ENCODE measurements at places on chromosomes 12 and 14. TPM values are rescaled to one million over a fixed set of nuclear protein-coding genes. Genes with fewer than 3 reads are reported as not detected.

DNA sequence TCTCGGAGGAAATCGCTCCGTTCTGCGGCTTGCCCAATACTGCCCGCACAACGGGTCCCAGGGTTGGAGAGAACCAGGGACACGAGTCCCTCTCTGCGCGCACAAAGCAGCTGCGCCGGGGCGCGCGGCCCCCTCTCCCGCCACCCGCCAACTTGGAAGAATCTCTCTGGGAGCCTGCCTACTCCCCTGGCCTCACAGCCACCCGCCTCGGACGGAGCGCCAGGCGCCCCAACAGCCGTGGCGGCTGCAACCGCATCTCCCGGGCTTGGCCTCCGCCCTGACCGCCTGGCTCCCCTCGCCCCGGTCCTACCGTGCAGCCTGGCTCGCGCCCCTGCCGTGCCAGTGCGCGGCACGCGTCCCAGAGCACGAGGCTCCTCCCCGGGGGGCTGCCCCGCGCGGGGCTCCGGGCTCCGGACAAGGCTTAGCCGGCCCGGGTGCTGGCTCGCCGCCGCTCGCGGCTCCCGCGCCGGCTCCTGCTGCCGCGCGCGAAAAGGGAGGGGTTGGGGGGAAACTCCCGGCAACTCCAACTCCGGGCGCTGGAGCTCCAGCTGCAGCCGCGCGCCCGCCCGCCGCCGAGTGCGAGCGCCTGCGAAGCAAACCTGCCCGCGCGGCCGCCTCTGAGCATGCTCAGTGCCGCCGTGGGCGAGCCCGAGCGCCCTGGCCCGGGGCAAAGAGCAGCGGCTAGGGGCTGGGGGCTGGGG, at the start of gene STXBP6:
STXBP6 (minus strand) TSS at position 580 of the 701 bp plus-strand sequence. CDS start 75,329 bp downstream, outside the sequence.
- DNase-seq, result no peak

- DNase-seq, result no peak
Measured at GRCh38 chr12:104752881-104753280, 205.2 kb downstream of the SLC41A2 start.

DNA sequence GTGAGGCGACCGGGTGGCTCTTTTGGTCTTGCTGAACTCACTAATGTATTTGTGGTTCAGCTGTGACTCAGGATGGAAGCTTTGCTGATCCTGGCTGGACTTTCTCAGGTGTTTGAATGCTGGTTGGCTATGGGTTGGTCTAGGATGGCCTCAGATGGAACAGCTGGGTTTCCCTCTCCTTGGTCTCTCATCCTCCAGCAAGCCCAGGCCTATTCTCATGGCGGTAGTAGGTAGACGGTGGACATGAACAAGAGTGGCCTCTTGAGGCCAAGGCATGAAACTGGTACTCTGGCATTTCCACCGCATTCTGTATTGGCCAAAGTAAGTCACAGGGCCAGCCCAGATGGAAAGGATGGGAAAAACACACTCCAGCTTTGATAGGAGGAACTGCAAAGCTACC, 11.8 kb upstream of the POLR3B start:
- DNase-seq, result no peak

GRCh38 chr12:78181544-78182162, 351.0 kb downstream of the NAV3 start:
- DNase-seq, result no peak

The ZNF891 gene
- polyA plus RNA-seq, result 1.3 TPM

DNA sequence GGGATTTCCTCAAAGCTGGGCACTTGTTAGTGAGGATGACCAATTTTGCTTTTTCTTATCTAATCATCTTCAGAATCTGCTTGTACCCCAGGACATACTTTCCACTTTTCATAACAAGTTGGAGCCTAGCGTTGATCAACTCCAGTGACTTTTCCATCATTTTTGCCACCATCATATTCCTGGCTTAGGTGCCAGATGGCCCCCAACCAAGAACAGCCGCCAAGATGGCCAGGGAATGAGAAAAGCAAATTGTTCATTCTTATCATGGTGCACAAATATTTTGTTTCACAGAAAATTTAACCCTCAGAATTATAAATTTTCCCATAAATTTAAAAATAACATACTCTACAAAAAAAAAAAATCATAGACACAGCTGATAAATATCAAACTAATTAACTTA, 37.5 kb downstream of the SLC2A13 start:
- no peak for DNase-seq

The SLC17A8 gene
- polyA plus RNA-seq, result 0.14 TPM

DNA sequence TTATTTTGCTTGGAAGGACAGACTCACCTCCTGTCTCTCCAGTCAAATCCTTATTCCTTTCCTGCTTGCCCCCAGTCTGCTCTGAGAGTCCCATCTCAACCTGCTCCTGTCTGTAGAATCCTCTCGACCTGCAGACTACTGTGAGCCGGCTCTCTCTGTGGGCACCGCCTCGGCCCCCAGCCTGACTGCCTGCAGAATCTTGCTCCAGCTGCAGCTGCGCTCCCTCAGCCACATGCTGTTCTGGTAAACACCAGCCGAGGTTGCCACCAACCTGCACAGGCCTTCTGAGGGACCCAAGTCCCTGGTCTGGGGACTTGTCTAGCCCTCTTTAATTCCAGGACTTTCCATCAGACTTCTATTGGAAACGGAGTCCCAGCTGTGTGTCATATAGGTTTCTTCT, 44.8 kb upstream of the PRMT8 start:
- no peak for DNase-seq

- DNase-seq, result no peak
Measured at GRCh38 chr12:55704824-55705718, 2.6 kb downstream of the ITGA7 start.

- no peak for DNase-seq
Measured at GRCh38 chr12:25995906-25996305, 37.4 kb downstream of the RASSF8 start.

DNA sequence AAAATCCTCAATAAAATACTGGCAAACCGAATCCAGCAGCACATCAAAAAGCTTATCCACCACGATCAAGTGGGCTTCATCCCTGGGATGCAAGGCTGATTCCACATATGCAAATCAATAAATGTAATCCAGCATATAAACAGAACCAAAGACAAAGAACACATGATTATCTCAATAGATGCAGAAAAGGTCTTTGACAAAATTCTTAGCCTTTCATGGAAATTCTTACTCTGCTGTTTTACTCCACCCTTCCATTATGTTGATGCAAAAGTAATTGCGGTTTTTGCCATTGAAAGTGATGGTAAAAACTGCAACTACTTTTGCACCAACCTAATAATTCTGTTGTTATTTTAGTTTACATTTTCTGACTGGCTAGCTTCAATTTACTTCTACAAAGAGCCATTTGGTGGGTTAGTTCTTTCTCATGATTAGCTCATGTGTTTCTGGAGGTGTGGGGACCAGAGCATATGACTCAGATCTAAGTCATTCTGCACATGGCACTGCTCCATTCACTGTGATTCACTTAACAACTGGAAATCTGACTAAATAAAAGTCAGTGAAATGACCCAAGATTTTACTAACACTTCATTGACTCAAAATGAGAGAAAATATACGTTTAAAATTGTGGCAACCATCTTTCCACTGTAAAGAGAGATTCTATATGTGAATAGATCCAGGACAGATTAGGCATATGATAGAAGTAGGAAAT, 99.9 kb downstream of the TMTC3 start:
- DNase-seq, result no peak

DNA sequence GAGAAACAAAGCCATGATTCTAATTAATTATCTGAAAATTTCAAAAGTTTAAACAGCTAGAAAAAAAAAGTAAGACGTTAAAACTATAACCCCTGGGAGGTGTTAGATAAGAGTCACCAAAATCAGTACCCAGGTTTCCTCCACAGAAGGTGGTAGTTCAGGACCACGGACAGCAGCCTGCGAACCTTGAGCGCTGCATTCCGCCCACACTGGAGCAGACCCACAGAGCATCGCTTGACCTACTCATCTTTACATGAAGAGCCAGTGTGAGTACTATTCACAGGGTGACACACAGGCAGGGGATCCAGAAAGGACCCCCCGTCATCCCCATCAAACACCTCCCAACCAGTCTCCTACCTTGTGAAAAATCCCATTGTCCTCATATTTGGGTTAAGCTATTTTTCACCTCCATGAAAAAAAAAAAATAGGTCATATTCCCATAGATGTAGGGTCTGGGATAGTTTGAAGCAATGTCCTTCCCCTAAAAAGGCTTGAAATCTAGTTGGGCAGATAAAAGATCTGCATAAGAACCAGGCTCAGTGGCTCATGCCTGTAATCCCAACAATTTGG, 8.8 kb upstream of the CHGA start:
- peak; percentile 85 for DNase-seq

DNA sequence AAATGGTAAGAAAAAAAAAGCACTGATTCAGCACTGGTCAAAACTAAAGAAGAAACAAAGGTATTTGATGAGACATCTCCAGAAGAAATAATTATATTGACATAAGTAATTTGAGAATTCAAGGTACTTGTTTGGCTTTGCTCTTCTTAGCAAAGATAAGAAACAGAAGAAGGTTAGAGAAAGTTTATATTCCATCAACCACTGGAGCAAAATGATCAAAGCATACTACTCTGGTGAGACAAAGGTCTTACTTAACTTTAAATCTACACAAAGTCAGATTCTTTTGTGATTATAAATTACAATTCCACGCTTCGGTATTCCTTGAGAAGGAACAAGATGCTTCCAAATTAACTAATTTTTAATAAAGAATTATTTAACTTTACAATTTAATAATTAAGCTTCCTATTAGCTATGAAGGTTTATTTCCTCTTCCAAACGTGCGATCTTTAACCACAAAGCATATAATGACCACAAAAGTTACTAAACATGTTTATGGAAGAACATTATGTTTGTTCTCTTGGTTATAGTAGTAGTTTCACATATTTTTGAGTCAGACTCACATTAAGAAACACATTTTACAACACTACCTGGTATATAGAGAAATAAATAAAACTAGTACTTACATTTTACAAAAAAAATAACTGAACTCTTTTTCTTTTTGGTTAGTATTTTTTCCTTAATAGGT, 53.4 kb downstream of the METTL25 start:
- DNase-seq, result no peak

- no peak for DNase-seq
Measured at GRCh38 chr14:68695326-68695768, 97.5 kb downstream of the ZFP36L1 start.

- DNase-seq, result no peak
Measured at GRCh38 chr12:12159988-12160387, 89.2 kb downstream of the BCL2L14 start.

- DNase-seq, result peak; percentile 94
Measured at GRCh38 chr14:63641473-63642228, at the start of gene WDR89. WDR89 (minus strand) TSS chr14:63641871; CDS start chr14:63599942, 41,929 bp downstream.

The PAX9 gene
- 0.05 TPM for polyA plus RNA-seq

DNA sequence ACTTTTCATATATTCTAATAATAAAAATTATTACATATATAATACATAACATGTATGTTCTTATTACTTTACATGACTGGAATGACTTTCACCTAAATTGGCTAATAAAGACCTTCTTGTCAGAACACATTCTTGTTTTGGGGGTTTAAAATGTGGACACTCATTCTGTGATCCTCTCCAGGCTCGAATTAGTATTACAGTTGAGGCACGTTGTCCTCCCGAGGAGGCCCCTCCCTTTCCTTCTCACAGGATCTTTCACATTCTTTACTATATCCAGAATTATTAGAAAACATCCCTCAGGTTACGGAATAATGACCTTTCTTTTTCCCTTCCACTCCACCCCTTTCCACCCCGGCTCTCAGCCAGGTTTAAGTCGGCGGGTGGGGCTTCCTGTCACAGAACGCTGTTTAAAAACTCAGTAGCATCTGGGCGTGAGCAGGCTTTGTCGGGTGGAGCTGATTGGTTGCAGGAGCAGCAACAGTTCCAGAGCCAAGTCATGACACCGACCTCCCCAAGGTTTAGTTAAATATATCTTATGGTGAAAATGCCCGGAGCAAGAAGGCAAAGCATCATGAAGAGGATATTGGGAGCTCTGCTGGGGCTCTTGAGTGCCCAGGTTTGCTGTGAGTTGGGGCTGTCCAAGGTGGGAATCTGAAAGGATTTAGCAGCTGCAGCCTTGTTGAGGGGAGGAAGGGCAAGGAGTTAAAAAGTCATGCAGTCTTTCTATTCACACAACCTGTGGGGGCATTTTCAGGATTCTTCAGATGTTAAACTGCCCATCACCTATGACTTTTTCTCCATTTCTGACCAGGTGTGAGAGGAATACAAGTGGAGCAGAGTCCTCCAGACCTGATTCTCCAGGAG, 396.7 kb upstream of the OR4E1 start:
- peak; percentile 60 for DNase-seq

DNA sequence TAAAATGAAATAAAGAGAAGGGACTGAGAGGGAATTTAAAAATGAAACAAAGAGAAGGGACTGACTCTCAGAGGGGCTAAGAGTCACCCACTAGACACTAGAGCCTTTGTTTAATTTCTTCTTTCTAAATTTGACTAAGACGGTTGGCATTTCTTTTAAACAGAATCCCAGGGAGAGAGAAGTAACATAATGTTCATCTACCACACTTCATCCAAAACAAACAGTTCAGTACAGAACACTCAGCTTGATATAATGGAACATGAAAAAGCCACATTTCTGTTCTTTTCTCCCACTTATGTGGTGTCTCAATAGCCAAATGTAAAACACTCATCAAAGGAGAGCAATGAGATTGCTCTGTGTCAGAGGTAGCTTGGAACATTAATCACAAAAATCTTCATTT, 10.1 kb upstream of the NT5DC3 start:
- no peak for DNase-seq

DNA sequence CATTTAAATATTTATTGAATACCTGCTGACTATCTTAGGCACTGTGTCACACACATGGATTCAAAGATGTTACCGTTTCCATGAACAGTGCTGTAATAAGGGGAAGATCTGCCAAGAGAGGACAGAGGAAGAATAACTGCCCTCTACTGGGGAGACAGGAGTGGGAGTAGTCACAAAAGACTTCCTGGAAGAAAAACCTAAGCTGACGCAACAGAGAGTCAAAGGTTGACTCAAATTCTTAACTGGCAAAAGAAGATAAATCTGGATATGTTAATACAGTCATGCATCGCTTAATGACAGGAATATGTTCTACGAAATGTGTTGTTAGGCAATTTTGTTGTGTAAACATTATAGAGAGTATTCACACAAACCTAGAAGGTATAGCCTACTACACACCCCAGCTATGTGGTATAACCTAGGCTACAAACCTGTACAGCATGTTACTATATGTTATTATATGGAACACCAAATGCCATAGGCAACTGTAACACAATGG, 51.5 kb downstream of the DCAF5 start:
- no peak for DNase-seq

- DNase-seq, result peak; percentile 86
Measured at GRCh38 chr14:53953002-53953827, 3.4 kb downstream of the BMP4 start.

DNA sequence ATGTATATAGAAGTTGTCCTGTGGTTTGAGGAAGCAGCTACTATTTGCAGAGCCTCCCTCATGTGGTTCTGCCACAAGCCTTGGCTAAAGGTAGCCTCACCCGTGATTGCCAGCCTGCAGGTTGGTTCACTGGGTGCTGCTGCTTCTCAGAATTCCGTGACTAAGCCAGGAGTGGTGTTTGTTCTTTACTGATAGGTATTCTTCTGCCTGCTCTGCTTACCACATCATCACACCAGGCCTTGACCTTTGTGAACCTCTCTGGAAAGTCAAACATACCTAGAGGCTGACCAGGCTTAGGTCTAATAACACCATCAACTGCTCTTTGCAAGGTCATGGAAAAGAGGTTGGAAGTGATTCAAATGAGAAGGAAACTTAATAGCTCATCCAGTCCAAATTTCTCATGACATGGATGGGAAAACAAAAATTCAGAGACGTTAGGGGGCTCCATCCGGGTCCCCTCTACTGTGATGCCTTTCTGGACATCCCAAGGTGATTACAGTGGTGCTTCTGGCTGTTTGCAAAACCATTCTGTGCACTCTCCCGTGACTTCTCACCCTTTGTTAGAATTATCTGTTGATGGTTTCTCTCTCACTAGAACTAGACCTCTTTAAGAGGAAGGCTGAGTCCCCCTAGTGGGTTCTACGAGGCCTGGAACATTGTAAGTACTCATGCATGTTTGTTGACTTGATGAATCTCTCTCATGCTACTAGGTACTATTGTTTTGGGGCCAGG, 8.5 kb upstream of the SOCS2 start:
- DNase-seq, result no peak
